Adipocyte (in vitro differentiated cells): ENCODE measurements at places on chromosomes 2 and 18.
A peak's percentile ranks its signal among the peaks of the same experiment; 100 is the strongest.

DNA sequence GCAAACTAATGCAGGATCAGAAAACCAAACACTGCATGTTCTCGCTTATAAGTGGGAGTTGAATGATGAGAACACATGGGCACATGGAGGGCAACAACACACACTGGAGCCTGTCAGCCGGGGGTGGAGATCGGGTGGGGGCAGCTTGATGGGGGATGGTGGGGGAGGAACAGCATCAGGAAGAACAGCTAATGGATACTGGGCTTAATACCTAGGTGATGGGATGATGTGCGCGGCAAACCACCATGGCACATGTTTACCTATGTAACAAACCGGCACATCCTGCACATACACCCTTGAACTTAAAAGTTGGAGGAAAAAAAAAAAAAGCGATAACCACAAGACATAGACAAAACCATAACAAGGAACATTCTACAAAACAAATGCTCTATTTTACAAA lies 10.4 kb downstream of the CHMP3 start:
- DNase-seq: no peak

DNA sequence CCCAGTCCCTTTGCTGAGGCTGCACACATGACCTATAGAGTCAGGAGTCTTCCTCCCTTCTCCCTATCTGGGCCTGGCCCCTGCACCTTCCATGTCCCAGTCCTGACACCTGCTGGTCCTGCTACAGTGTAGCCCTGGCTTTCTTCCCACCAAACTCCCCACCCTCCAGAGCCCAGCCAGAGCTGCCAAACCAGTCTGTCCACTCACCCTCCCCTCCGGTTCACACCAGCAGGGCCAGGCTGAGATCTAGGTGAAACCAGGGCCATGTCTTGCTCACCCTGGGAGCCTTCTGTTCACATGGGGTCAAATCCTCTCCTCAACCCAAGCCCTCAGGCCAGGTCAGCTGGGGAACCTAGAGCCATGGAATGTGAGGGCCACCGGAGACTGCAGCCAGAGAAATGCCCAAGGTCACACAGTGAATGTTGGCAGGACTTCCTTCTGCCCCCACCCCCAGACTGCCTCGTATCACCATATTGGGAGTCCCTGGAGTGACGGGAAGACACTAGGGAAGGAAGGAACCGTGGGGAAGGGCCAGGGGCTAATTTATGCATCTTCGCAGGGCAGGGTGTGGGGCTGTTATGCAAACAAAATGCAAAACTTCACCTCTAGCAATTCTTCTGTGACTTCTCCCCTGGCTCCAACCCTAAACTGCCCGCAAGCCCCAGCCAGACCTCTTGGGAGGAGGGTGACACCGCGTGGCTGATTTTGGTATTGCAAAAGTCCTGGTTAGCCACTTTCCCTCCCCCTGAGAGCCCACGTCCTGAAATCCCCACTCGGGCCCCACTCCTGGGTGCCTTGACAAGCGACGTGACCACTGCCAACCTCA lies 14.6 kb downstream of the TNS1 start:
- peak; percentile 92 for DNase-seq

- no peak for DNase-seq
Observed at GRCh38 chr2:125797192-125797591, 858.8 kb upstream of the GYPC start.

DNA sequence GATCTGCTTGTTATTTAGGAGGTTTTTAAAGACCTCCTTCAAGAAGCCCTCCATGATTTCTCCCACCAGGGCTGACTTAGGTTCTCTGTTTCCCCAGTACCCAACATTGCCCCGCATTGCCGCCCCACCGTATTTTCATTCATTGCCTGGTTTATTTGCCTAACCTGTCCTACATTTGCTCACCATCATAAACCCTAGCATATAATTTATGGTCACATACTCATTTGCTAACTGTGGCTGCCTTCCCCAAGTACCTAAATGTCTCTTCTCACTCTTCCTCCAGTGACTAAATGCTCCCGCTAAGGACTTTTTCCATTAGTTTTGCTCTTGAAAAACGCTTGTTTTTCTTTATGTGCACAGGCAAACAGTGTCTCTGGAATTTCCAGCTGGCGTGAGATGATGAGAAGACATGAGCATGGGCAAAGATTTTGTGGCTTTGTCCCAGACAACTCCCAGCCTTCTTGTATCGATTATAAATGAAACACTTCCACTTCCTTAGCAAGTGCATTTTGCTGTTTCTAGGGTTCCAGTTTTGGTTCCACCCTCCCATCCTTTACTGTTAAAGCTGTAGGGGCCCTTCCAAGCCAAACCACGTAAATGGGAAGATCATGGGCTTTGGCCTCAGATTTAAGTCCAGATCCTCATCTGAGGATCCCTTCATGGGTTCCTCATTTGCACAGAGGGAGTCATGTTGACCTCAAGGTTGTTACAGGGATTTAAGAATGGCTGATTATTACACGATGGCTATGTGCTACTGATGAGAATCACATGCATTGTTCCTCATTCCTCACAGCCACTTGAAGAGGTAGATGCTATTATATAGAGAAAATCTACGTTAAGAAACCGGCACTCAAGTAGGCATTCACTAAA lies 21.0 kb upstream of the ARMC9 start:
- DNase-seq: no peak

DNA sequence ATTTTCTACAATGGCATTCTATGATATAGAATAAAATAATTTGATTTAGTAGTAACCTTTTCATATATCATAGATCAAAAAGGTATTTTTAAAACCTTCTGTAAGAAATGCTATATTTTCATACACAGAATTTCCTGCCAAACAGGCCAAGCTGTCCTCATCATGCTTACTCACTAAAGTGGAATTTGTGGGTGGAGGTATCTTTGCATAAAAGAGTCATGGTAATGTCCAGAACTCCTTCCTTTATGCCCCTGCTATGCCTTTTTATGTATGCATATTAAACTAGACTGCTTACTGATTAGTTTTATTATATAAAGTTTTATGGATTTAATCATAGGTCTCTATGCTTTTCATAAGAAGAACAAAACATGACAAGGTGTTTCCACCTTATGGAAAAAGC lies 27.5 kb upstream of the MARCHF7 start:
- DNase-seq: peak; percentile 66

- peak; percentile 55 for DNase-seq
Observed at GRCh38 chr2:226721541-226721940, 78.1 kb downstream of the IRS1 start.

- DNase-seq: peak; percentile 61
Observed at GRCh38 chr2:198100346-198100745, 296.0 kb downstream of the PLCL1 start.

GRCh38 chr2:27241761-27242613 lies 20.9 kb downstream of the SLC30A3 start:
- no peak for DNase-seq

DNA sequence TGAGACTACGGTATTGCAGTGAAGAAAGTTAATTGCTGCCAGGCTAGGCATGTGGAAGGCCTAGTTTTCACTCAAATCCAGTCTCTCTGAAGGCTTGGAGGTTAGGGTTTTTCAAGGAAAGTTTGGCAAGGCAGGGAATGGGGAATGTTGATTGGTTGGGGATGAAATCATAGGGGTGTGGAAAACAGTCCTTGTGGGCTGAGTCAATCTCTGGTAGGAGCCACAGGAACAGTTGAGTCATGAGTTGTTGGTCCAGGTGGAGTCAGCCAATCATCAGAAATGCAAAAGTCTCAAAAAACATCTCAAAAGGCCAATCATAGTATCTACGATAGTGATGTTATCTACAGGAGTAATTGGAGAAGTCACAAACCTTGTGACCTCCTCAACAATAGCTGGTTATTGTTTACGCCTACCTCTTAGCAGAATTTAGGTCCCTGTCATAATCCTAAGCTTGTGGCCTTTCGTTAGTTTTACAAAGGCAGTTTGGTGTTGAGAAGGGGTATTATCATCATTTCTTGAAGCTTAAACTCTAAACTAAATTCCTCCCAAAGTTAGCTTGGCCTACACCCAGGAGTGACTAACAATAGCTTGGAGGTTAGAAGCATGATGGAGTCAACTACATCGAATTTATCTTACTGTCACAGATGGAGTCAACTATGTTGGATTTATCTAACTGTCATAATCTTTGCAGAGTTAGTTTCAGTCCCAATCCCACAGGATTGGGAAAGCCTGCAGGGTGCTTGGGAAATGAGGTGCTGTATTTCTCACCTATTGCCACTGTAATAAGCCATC lies 33.7 kb upstream of the APCDD1 start:
- DNase-seq: peak; percentile 40

- peak; percentile 51 for DNase-seq
Observed at GRCh38 chr2:232523682-232524597, 2.0 kb upstream of the CHRND start.

DNA sequence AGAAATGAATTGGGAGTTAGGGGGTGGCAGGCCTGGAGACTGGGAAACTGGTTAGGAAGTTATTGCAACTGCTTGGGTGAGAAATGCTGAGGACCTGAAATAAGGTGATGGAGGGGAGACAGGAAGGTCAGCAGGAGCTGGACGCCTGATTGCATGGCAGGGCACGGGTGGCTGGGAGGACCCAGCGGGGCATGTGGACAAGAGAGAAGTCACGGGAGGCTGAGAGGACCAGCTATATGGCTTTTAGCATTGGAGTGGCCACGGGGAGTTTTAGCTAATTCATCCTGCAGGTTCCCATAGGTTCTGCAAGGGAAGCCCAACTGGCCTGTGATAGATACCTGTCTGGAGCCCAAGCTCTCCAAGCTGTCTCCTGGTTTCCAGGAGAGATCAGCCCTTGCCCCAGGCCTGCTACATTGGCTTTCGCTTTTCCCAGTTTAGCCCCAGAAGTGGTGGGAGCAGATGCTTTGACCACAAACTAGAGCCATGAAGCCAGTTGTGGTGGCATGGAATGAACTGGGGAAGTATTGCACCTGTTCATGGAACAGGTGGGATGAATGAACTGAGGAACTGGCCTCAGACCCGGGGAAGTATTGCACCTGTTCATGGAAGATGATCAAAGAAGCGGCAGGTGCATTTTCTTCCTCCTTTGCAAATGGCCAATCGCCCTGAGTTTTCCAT lies 93.6 kb upstream of the TAF1B start:
- DNase-seq: no peak

- DNase-seq: no peak
Observed at GRCh38 chr2:161919873-161920272, 154.1 kb downstream of the DPP4 start.

GRCh38 chr2:197601726-197602125 lies 73.7 kb downstream of the RFTN2 start:
- no peak for DNase-seq

DNA sequence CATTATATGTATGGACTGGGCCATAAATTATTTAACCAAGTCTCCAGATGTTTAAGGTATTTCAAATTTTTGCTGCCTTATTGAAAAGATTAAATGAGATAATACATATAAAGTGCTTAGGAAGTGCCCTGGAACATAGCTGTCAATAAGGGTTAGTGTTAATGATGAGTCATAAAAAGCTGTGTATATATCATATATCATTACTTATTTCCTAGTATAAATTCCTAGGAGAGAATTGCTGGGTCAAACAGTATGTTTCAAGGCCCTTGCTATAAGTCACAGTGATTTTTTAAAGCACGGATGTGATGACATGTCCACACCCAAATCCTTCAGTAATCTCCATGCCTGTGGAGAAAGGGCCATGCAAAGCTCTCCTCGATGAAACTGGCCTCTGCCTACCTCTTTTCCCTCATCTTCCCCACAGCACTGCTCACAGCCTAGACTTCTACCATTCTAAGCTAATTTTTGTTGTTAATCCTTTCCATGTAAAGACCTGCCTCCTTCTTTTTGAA lies 8.5 kb downstream of the ZNF2 start:
- no peak for DNase-seq

DNA sequence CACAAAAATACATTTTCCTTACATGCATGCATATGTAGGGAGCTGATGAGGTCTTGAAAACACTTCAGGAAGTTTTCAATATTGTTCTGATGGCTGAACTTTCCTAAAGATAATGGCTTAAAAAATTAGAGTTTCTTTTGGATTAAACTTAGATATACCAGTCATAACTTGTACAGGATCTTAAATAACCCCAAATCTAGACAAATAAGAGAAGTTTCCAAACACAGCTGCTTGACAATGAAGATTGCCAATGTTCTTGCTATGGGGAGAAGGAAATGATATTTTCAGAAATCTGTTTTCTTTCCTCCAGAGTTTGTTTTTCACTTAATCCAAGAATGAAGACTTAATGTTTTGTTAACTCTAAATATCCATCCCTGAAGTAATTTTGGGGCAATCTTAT lies 54.6 kb upstream of the SPTBN1 start:
- no peak for DNase-seq

DNA sequence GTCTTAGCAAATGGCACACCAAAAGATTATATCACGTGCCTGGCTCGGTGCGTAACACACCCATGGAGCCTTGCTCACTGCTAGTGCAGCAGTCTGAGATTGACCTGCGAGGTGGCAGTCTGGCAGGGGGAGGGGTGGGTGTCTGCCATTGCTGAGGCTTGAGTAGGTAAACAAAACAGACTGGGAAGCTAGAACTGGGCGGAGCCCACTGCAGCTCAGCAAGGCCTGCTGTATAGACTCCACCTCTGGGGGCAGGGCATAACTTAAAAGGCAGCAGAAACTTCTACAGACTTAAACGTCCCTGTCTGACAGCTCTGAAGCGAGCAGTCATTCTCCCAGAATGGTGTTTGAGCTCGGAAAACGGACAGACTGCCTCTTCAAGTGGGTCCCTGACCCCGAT lies 55.9 kb upstream of the FSHR start:
- DNase-seq: no peak

- DNase-seq: no peak
Observed at GRCh38 chr2:1856922-1857321, 112.6 kb upstream of the PXDN start.

GRCh38 chr2:33788044-33788443 lies 188.9 kb upstream of the FAM98A start:
- peak; percentile 78 for DNase-seq

- peak; percentile 50 for DNase-seq
Observed at GRCh38 chr2:205686056-205686782, 3.9 kb downstream of the NRP2 start.

DNA sequence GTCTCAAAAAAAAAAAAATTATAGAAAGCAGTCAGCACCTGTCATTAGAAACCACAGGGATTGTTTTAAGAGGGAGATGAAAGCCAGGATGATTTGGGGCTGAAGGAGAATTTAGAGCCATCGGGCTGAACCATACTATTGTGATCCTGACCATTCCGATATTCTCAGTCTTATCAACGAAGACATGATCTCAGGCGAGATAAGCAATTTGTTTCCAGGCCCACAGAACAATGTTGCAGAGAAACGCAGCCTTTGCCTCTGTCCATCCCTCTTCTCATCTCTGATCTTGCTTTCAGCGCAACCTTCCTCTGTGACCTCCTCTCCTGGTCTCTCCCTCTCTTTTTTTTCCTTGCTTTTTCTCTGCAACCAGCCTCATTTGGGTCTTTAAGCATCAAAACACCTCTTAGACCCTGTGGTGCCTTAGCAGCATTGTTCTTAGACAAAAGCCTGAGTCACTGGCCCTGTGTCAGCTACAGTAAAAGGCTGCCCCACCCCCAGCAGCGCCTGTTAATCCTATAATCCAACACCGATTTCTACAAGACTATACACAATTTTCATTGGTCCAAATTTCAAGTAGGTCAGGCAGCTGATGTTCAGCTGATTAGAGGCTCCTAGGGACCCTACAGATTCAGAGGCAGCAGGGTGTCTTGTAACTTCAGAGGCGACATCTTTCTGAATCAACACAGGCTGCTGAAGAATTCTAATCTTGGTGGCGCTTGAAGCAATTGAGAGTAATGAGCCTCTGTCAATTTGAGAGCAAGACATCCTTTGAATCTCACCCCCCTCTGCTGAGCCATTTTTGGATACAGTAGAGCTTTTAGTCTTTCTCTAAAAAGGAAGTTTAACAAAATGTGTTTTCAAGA lies 206.0 kb downstream of the NCK2 start:
- DNase-seq: no peak

- no peak for DNase-seq
Observed at GRCh38 chr2:115572746-115573145, 1130.3 kb downstream of the DPP10 start.
